ENCODE measurements at places on chromosomes 4 and X.
A peak's percentile ranks its signal among the peaks of the same experiment; 100 is the strongest.

DNA sequence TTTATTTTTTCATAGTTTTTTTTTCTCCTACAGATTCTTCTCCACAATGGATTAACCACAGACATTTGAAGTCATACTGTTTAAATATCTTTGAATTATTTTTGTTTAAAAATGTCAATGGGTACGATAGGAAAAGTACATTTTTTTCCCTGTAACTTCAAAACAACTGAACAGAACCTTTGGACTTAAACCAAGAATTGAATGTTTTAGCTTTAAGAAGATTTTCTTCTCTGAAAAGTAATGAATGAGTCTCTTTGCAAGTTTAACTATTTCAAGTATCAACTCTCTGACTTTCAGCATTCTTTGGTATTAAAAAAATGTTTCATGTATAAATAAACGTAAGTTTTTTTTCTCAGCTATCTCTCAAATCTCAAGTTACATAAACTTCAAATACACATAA, 364.3 kb downstream of the FBXO8 start:
- DNase-seq, result no peak

GRCh38 chr4:31391976-31392375, 671.8 kb downstream of the PCDH7 start:
- no peak for DNase-seq

GRCh38 chr4:111813555-111814140, 331.6 kb upstream of the FAM241A start:
- no peak for DNase-seq

GRCh38 chr4:83062739-83063138, 27.8 kb downstream of the COPS4 start:
- peak; percentile 3 for DNase-seq

- no peak for DNase-seq
Observed at GRCh38 chr4:139728146-139728545, 62.5 kb downstream of the MGST2 start.

GRCh38 chr4:187238646-187239045, 515.0 kb upstream of the FAT1 start:
- DNase-seq, result no peak

- no peak for DNase-seq
Observed at GRCh38 chrX:28582511-28582910, 4.7 kb upstream of the IL1RAPL1 start.

DNA sequence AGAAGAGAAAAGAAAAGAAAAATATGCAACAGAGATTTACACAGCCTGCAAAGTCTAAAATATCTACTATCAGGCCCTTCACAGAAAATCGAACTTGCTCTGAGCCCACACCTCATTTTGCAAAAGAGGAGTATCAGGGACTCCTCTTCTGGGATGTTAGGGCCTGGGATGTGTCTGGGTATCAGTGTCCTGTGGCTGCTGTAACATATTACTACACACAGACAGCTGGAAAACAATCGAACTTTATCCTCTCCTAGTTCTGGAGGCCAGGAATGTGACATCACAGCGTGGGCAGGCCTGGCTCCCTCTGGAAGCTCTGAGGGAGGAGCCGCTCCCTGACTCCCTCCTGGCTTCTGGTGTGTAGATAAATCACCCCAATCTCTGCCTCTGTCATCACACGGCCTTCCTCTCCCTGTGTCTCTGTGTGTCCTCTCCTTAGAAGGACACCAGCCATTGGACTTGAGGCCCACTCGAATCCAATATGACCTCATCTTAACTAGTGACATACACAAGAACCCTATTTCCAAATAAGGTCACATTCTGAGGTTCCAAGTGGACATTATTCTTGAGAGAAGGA, 52.9 kb downstream of the PPP2R2C start:
- DNase-seq, result no peak

DNA sequence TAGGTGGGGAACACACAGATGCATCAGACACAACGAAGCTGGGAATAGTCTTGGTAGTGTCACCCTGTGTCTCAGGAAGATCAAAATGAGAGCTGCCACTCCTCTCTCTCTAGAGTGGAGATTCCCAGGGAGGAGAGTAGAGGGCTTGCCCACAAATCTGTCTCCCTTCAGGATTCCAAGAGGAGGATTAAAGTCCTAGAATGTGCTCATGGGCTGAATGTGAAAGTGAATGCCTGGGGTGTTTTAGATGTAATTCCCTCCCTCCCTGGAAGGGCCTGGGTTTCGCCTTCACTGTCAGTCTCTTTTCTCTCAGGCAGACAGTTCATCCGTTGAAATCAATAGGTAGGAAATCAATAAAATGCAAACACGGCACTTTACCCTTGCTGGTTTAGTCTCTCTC, 282.6 kb upstream of the PPARGC1A start:
- DNase-seq, result no peak

GRCh38 chr4:32909736-32910135, 2189.6 kb downstream of the PCDH7 start:
- no peak for DNase-seq

DNA sequence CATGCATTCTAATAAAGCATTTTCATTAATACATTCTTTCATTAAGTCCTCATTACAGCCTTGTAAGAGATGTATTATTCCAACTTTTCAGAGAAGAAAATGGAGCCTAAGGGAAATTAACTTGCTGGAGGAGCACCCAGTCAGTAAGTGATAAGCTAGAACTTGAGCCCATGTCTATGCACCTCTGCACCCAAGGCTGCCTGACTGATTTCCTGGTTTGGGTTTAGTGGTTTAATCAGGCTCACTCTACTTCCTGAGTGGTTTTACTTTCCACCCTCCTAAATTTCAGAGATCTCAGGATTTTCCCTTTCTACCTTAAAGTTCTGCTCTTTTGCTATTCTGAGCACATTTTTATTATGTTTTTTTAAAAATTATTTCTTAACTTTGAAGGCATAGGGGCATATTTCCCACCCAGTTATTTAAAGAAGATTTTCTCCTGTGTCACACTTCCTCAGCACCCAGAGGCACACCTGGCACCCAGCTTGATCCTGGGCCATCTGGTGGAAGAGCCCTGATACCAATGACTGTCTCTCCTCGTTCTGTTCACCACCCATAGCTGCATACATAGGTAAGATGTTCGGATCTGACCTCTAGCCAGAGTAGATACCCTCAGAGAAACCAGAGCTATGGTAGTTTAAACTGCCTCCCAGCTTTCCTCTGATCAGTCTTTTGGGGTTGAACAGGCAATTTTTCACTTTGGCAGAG, 10.4 kb downstream of the CORIN start:
- no peak for DNase-seq

DNA sequence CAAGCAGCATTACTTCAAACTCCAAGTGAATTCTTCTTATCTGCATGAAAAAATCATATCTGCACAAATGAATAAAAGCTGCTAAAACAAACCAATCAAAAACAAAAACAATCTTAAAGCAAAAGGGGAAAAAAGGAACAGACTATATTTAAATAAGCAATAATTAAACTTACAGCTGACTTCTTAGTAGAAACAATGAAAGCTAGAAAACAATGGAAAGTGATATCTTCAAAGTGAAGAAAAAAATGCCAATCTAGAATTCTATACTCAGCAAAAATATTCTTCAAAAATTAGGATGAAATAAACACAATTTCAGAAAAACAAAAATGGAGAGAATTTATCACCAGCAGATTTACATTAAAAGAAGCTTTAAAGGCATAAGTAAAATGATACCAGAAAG, 20.0 kb downstream of the STBD1 start:
- DNase-seq, result no peak

DNA sequence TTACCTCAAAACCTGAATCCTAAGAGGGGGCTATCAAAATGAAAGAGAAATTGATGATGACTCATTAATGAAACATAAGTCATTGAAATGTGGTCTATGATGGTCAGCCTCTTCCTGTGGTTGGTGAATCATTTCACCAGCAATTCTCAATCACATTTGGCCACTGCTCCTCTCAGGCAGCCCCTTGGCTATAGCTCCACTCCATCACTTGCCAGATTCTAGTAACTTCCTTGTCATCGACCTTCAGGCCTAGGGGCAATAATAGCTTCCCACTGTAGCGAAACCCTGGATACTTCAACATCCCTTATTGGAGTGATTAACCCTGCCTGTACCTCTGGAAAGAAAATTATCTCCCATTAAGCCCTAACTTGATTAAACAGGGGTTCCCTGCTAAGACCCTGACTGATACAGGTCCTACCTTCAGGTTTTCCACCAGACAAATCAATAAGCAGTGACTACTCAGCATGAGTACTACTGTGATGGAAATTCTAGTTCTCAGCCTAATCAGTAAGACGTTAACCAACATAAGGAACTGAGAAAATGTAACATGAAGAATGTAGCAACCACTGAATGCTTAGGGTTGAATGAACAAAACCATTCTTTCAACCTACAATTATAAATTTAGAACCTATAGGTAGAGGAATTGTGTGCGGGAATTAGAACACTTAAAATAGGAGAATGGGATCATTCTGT, 30.4 kb downstream of the ADH7 start:
- peak; percentile 74 for DNase-seq

DNA sequence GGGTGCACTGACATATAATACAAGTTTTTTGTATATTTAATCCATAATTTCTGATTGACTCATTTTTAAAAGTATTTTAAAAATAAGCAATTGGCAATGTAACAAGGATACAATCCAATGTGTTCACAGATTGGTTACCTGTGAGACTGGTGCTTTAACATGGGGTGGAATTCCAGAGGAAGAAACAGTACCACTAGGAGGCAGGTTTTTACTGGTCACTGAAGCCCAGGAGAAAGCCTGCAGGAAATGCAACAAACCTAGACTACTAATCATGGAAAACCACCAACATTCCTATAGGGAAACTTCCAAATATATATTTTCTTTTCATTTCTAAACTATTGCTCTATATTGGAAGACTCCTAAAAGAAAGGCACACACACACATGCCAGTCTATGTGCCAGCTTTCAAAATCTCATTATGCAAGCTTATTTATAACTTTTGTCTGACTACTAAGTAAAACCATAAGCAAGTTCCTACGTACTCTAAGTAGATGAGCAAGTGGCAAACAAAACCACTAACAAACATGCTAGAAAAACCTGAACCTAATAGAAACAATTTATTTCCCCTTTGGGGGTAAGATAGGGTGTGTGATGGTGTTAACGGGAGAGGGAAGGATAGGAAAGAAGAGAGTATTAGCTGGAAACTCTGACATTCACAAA, 19.2 kb downstream of the G3BP2 start:
- peak; percentile 30 for DNase-seq

DNA sequence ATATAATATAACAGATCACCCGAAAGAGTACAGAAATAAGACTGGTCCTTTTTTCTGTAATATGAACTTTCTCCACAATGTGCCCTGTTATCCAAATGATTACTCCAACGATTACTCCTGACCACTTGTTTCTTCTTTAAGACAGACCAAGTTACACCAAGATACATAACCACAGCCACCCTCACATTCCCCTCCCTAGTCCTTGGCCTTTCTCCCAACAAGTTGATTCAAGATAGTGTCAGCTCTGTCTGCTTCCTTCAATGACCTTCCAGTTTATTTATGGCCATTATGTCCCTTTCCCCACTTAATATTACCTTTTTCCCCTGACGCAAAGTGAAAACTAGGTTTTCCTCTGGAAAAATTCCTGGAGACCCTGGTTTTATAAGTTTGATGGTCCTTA, 397.2 kb downstream of the FAM47B start:
- DNase-seq, result no peak

- no peak for DNase-seq
Observed at GRCh38 chr4:16834814-16835213, 63.6 kb downstream of the LDB2 start.

DNA sequence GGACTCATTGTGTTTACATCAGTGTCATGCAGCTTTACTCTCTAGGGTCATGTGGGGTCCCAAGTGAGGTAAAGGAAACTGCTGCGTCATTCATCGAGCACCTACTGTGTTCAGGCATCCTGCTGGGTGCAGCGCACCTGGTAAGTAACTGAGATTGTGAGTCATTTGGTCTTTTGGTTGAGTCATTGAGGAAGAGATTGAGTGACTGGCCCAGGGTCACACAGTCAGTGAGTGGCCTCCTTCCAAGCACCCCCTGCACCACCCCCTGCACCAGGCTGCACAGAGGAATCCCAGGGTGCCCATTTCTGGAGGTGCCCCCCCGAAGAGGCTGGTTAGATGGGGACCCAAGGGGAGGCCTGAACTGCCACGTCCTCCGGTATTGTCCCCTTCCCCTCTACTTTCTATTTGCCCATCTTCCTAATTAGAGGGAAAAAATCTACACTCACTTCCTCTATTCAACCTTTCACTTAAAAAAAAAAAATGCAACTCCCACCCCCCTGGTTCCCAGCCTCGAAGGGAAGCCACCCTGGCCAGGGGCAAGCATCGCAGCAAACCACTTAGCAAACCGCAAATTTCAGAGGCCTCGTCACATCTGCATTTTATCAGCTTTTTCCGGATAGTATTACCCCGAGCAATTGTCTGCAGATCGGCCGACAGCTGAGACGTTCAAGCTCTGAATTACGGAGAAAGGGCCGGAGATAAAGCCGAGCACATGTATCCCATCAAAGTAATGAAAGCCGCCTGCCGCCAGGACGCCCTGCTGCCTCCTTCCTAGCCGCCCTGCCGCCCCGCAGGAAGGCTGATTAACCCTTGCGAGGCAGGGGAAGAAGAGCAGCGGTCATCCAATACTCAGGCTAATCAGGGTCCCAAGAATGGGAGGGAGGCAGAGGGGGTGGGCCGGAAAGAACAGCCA, 96.3 kb upstream of the MSX1 start:
- DNase-seq, result peak; percentile 68

DNA sequence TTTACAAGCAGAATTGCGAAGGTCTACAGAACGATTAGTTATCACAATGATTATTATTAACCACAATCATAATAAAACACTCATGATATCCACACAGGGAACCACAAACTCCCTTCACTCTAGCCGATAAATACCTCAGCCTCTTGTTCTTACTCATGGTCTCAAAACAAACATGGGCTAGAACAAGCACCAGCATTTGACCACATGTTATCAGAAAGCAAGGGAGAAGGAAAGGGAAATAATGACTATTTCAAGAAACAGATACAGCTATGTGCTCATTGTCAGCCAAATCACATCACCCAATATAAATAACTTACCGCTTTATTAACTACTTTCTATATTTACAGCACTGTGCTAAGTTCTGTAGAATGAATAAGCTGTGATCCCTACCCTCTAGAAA, 663.2 kb upstream of the HTR2C start:
- no peak for DNase-seq

GRCh38 chrX:63754136-63754859, 30.7 kb downstream of the ARHGEF9 start:
- DNase-seq, result no peak

- no peak for DNase-seq
Observed at GRCh38 chrX:9596837-9597236, 132.0 kb downstream of the TBL1X start.

Data from GM03348 (cell line).